Mesenteric fat pad (tissue), 1 donor: ENCODE measurements at places on chromosomes 1 and 21. TPM values are rescaled to one million over a fixed set of nuclear protein-coding genes. Genes with fewer than 3 reads are reported as not detected.

DNA sequence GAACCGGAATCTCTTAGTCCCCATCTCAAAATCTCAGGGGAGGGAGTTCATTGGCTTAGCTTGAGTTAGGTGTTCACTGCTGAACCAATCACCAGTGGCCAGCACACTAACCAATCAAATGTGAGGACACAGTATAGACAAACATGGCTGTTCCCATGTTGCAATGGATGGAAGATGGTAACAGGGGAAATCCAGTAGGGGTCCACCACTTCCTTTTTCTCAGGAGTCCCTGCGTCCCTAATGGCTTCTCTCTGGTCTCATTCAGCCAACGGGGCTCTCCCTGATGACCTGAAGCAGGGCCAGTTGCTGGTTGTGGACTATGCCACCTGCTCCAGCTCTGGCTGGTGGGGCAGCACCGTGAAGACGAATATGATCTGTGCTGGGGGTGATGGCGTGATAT is 9.7 kb downstream of the CELA2B start:
- DNase-seq, result no peak

GRCh38 chr1:186236921-186237320 is 138.1 kb downstream of the TPR start:
- no peak for DNase-seq

- DNase-seq, result no peak
These were observed 1.9 kb downstream of the C1orf162 start for GRCh38 chr1:111475701-111476100.

- DNase-seq, result no peak
These were observed 101.1 kb downstream of the RHOU start for GRCh38 chr1:228836427-228836826.

GRCh38 chr21:33069994-33070743 is at the start of gene OLIG1:
OLIG1 (plus strand) TSS chr21:33070141; CDS start chr21:33070247, 106 bp downstream.
- DNase-seq, result no peak

DNA sequence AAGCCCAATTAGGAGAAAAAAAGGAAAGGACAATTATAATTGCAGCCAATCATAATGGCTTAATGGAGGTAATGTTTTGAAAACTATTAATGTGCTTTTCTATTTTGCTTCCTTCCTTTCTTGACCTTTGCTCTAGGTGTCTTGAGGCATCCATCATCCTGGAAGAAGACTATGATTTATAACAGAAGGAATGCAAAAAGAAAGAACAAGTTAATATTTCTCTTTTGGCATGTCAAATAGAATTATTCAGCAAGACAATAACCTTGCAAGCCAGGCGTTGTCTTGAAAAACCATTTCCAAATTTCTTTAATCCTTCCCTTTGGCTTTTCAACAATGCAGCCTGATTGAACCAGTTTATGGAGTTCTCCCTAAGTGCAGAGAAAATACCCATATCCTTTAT is 107.7 kb upstream of the USP24 start:
- DNase-seq, result no peak

DNA sequence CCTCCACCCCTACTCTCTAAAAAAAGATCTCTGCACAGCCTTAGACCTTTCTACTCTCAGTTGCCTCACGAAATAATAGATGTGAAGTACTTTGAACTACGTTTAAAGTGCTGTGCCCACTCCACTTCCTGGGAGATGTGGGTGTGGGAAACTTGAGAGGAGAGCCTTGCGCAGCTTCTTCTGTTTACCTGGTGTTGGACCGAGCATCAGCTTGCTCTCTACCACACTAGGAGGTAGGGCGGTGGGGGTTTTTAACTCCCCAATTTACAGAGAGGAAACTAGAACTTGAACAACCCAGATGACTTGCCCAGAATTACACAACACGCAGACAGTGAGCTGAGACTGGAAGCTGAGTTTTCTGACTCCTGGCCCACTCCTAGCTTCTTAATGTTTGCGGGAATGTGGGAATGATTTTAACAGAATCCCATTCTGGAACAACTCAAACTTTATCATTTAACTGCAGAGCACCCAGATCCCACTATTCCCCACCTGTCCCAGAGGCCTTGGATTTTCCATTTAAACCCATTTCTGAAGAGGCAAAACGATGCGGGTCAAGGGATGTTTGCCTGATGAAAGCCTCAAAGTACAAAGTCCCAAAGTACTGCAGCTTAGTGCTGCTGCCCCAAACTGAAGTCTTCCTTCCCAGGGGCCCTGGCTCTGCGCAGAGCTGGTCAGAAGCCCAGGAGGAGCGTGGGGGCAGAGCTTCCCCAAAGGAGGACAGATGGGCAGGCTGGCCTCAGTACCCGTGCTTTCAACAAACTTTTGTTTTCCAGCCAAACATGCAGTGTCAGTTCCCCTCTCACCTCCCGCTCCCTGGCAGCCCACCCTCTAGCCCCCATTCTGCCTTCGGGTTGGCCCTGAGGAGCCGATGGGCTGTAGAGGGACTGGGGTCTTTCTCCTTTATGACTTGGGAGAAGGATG is 19.0 kb downstream of the BTG2 start:
- no peak for DNase-seq

DNA sequence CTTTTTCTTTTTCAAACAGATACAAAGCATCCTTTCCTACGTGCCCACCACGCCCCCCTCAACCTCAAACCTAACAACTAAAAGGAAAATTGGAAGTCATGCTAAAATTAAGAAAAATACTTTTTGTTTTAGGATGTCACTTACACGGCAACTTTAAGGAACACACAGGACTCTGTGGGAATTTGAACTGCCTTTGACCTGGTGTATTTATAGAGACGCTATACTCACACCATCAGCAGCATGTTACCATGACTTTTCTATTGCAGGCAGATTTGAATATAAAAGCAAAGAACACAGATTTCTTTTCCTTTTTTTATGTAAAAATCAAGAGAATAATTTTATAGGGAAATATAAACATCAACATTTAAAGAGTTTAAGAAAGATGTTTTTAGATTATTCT is 198.2 kb downstream of the SIPA1L2 start:
- no peak for DNase-seq

GRCh38 chr1:156756355-156756754 is 4.9 kb upstream of the HDGF start:
- DNase-seq, result no peak

Gene SNX7
- 14.3 TPM for total RNA-seq

Gene HOOK1
- total RNA-seq, result not detected
